Hematopoietic multipotent progenitor cell treated with erythropoietin and hydrocortisone succinate and interleukin-3 and kit ligand, for 6 days (in vitro differentiated cells): ENCODE measurements at places on chromosomes 2 and 18.

DNA sequence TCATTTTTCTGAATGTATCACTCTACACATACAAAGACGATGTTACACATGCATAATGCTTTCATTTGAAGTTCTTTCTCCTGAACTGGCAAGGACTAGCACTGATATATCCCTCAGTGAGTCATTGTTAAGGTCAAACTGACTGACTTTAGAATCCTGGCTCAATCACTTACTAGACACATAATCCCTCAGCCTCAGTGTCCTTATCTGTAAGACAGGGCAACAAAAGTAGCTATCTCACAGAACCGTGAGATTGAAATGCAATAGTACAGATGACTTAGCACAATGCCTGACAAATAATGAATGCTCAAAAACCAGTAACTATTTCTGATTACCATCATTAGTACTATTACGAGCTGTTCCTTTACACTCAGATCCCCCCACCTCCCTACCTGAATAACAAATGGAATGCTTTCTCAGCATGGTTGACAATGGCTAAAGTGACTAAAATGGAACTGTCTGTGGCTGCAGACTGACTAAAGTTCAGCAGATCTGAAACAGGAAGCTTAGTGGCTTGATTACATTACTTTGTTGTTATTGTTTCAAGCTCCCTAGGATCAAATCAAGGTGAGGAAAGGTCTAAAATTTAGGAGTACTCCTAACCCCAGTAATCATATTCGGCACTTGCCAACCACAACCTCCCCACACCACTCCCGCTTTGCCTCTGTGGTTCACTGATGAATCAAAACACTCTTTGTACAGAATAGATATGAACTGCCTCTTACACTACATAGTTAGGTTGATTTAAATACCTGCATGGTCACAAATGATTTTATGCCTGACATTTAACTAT, 35.8 kb upstream of the CACNB4 start:
- DNase-seq: peak; percentile 77

DNA sequence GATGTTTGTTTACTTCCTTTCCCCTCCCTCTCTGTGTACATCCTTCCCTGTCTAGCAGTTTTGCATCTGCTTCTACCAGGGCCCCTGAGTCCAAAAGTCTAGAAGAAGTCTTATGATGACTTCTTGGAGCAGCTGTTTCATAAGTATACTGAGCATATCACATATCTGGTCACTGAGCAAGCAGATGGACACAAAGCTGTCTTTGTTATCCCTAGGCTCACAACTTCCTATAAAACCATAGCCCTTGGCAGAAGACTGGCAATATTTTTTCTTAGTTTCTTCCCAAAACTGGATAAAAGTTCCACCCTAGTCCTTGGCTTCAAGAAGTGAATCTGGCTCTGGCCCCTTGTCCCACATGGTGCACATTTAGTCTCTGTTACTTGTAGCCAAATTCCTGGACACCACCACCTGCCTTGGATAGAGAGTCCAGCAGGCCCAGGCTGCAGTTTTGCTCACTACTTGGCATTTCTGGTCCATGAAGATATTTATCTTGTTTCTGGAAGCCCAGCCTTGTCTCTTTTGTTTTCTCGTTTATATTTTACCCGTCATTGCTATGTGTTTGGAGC, 22.5 kb downstream of the THOC1 start:
- DNase-seq: no peak

DNA sequence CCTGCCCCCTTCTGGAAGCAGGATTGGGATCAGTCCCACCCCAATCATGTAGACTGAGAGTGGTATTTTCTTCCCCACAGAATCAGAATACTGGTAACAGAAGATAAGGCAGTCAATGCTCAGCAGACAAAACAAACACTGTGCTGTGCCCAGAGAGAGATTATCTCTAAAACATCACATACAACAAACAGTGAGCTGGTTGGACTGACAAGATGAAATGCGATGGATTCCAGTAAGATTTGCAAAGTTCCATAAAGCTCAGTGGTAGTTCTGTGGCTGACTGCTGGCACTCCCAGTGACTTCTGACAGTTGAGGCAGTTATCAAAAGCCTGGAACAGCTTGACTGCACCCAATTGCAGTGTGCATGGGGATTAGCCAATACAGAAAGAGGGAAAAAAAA, 311.5 kb upstream of the MGAT5 start:
- no peak for DNase-seq

DNA sequence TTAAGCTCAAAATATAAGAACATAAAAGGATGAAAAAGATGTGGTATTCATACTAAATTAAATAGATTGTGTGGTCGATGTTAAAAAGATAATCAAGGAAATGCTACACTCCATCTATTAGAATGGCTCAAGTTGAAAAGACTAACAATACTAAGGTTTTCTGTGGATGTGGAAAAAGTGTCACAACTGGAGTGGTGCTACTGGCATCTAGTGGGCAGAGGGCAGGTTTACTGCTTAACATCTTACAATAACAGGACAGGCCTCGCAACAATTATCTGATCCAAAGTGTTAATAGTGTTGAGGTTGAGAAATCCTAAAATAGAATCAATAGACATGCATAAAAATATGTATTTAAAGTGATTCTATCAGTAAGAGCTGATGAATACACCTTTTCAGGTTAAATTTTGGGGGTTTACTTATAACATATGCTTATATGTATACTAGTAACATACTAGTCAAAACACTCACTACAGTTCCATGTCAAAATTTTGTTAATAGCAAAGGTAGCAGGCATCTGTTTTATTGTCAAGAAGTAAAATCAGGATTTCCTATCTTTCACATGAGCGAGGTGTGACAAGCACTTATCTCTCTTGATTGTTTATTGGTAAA, 91.5 kb upstream of the TMEFF2 start:
- DNase-seq: peak; percentile 56

- DNase-seq: peak; percentile 67
Measured at GRCh38 chr2:12050396-12050795, 304.0 kb downstream of the LPIN1 start.

DNA sequence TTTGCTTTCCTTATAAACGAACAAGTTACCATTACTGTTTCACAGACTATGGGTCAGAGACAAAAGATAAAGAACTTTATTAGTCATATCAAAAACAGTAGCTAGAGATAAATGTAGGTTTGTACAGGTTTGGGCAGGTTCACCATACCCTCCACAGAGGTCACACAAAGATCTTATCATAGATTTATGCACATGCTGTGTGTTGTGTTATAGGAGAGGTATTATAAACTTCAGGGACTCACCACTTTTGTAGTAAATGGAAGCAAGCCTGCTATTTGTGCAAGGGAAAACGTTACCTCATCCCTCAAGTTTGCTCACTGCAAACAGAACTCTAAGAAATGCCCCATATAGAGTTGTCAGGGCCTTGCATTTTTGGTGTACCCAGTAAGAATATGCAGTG, 584.5 kb upstream of the LRRTM1 start:
- no peak for DNase-seq

DNA sequence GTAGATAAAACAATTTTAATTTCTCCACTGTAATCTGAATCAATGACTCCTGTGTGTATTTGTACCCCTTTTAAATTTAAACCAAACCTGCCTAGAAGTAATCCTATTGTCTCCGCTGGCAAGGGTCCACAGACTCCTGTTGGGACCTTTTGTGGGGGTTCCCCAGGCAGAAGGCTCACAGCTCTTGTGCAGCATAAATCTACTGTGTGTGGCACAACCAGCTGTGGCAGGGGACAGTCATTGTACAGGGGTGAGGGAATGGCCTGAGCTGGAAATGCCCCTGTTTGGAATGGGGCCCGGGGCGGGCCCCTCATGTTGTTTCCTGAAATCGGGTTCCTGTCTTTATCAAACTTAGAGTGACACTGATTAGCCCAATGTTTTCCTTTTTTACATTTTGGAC, 318.2 kb upstream of the FAM98A start:
- no peak for DNase-seq

- DNase-seq: no peak
Measured at GRCh38 chr18:77202329-77202728, 47.3 kb upstream of the GALR1 start.
